ENCODE measurements at places on chromosomes 12 and 14. TPM values are rescaled to one million over a fixed set of nuclear protein-coding genes. Genes with fewer than 3 reads are reported as not detected.

DNA sequence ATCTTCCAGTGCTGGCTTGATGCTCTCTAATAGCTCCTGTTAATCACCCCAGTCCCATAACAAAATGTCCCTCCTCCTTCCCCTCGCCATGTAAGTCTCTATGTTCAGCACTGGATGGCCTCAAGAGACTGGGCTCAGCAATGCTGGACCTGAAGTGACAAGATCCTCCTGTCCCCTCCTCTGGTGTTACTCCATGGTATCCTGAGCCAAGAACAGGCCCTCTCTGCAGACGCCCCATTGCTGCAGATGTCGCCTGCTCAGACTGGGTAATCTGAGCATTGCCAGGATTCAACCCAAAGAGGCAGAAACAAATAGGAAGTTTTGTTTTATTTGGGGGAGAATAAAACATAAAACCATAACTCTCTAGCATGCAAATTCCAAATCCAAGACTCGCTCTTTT is 149.7 kb downstream of the NTF3 start:
- H3K36me3 ChIP-seq: no peaks in the 10 kb centered on the region
- no peak overlapping the region for H3K4me3 ChIP-seq
- no peaks in the 10 kb centered on the region for H3K27me3 ChIP-seq
- DNase-seq: no peak
- no peaks in the 10 kb centered on the region for H3K4me1 ChIP-seq
- H3K27ac ChIP-seq: peak overlapping the region; percentile 13

DNA sequence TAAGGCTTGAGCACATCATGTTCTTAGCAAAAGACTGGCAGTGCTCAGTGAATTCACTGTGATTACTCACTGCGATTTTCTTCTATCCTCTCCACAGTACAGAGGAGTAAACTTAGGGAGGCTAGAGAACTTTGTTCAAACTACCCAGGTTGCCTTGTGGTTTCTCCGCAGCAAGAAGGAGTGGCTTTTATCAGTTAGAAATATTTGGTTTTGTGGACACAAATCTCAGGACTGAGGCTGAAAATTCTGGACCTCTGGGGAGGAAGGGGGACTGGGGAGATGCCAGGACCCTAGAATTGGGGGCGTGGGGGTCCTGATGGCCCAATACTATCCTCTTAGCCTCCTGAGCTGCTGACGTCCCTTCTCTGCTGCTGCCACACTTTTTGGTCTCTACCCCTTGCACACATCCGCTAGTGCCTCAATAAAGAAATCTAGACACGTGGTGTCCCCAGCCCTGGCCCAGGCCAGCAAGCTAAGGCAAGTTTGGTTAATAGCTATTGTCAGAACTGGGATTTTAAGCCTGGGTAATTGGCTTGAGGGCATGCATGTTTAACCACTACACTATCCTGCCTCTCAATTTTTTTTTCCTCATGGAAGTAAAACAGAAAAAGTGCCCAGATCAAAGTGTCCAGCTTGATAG is 842 bp downstream of the OAS2 start:
- peaks cover 17% of the 10 kb centered on the region for H3K27me3 ChIP-seq
- no peak for DNase-seq
- H3K36me3 ChIP-seq: peaks cover 2% of the 10 kb centered on the region
- H3K4me3 ChIP-seq: no peak overlapping the region
- H3K27ac ChIP-seq: no peak overlapping the region
- H3K4me1 ChIP-seq: no peaks in the 10 kb centered on the region

DNA sequence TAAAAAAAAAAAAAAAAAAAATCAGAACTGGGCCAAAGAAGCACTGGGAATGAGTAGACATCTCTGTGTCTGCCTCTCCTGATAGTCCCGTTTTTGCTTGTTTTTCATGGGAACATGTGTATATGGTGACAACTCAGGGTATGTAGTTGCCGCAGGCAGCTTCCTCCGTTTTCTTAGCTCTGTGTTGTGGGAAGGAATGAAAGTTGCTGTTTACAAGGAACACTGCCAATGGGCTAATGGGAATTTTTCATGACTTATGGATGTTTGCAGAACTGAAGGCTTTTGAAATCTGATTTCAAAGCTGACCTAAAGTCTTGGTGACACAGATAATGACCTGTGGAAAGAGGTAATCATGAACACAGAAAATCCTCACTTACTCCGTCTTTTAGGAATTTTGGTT is 146.4 kb upstream of the BTG1 start:
- H3K27me3 ChIP-seq: no peaks in the 10 kb centered on the region
- no peak overlapping the region for H3K4me3 ChIP-seq
- no peaks in the 10 kb centered on the region for H3K36me3 ChIP-seq
- DNase-seq: no peak
- peaks cover 44% of the 10 kb centered on the region for H3K4me1 ChIP-seq

- peaks cover 5% of the 10 kb centered on the region for H3K36me3 ChIP-seq
- no peaks in the 10 kb centered on the region for H3K4me1 ChIP-seq
- H3K27ac ChIP-seq: peak overlapping the region; percentile 3
- DNase-seq: no peak
- H3K27me3 ChIP-seq: no peaks in the 10 kb centered on the region
- no peak overlapping the region for H3K4me3 ChIP-seq
These were observed 30.4 kb upstream of the PSMA6 start for GRCh38 chr14:35261774-35262173.

DNA sequence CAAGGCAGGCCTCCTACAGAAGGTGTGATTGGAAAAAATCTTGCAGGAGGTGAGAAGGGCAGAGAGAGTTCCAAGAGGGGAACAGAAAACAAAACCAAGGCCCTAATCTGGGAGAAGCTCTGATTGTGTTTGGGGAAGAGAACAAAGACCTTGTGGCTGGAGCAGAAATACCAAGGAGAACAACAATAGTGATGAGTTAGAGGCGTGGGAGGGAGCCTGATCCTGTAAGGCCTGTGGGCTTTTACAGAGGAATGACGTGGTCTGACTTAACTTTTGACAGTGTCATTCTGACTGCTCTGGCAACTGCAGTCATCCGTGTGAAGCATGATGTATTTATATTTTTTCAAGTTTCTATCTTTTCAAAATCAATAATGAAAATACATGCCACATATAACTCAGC is 200.6 kb downstream of the ANO4 start:
- H3K4me3 ChIP-seq: no peak overlapping the region
- H3K27ac ChIP-seq: peak overlapping the region; percentile 60

Gene RHOJ
- total RNA-seq: 34.6 TPM

Gene ERP27
- total RNA-seq: not detected

Gene TRPV4
- total RNA-seq: 3.5 TPM
